NCI-H2107 (cell line): ENCODE measurements at places on chromosomes 12 and 14.
A peak's percentile ranks its signal among the peaks of the same experiment; 100 is the strongest.

DNA sequence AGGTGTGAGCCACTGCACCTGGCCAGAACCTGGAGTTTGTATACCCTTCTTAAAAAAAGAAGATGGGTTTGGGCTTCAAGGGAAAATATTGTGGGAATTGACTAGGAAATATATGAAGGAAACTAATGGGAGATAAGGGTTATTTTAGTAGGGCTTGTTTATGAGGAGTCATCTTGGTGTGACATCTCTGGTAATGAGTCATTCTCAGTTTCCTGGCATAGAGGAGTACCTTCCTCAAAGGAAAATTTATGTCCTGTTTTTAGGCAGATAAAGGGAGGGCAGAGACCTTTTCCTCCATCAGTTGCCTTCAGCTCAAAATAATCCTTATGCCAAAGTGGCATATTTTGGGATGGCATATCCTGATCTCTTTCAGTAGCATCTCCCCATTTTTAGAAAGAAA lies 30.6 kb upstream of the NFKBIA start:
- DNase-seq = no peak

- DNase-seq = no peak
These were observed 13.2 kb upstream of the LGALS3 start for GRCh38 chr14:55115861-55116245.

GRCh38 chr14:37172024-37172869 lies at the start of gene SLC25A21:
Gene SLC25A21 (minus strand): TSS chr14:37172606.
- peak; percentile 84 for DNase-seq

DNA sequence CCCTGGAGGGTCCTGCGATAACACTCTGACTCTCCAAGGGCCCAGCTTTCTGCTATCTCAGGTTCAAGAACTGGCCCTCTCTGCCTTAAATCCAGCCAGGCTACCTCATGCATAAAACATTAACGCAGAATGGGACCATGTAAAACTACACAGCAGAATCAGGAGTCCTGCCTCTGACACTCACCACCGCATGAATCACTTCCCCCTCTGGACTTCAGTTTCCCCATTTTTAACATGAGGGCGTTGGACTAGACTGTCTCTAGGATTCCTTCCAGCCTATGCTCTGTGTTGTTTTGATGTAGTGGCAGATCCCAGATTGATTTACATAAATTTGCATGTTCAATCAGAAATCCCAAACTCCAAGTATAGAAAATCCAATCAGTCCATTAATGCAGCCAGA lies 3.3 kb downstream of the NCKAP5L start:
- DNase-seq = no peak

- DNase-seq = no peak
These were observed 234.0 kb upstream of the HMGA2 start for GRCh38 chr12:65590318-65590717.

DNA sequence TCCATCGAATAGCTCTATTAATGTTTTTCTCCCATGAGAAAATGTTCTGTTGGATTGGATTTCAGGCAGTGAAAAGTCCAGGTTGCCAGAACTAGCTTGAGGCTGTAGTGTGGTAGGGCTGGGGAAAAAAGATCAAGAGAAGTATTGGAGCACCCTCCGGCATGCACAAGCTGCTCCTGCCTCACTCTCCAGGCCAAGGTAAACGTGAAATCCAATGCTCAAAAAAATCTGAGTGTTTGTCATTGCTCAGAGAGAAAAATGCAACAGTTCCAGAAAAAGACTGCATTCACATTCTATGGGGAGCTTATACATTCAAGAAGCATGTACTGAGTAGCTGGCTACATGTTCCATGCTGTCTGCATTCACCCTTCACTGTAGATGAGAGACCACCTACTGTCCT lies 680.9 kb upstream of the TBX3 start:
- no peak for DNase-seq

GRCh38 chr14:60327447-60328331 lies 78.7 kb downstream of the PPM1A start:
- peak; percentile 95 for DNase-seq

DNA sequence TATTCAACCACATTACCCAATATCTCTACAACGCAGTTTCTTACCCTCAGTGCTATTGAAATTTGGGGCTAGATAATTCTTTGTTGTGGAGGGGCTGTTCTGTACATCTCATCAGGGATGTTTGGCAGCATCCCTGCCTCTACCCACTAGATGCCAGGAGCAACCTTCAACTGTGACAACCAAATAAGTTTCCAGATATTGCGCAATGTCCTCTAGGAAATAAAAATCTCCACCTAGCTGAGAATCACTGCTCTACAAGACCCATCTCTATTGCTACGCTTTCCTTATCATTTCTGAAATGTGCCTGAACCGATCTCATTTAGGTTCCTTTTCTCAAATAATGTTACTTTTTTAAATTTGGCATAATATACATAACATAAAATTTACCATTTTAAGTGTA lies 155.2 kb upstream of the G2E3 start:
- no peak for DNase-seq

DNA sequence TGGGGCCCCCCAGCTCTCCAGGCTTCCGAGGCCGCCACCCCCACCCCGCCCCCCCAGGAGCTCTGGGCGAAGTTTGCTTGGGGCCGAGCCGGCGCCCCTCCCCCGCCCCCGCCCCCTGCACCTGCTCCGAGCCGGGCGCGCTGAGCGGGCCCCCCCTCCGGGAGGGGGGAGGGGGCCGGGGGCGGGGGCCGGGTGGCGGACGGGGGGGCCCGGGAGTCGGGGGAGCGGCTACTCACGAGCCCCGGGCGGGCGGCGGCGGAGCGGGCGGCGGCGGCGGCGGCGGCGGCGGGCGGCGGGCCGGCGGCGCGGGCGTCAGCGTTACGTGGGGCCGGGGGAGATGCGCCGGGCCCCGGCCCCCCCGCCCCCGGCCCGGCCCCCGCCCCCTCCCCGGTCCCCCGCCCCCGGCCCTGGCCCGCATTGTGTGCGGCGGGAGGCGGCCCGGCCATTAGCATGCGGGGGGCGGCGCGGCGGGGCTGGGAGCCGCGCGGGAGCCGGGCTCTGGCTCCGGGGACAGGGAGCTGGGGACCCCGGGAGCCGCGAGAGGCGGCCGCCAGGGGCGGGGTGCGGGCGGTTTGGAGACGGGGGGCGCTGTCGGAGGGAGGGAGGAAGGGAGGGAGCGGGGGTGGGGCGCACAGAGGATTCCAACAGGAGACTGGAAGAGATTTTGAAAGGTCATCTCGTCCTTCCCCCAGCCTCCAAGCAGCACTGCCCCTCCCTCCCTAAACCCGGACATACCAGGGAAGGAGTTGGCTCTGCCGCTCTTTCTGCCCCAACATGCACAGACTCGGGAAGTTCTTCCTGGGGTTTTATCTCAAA lies at the start of gene ZNF219:
TSS of gene ZNF219 (minus strand) at position 580 of the 816 bp plus-strand sequence. CDS start 5,064 bp downstream, outside the sequence.
- no peak for DNase-seq

DNA sequence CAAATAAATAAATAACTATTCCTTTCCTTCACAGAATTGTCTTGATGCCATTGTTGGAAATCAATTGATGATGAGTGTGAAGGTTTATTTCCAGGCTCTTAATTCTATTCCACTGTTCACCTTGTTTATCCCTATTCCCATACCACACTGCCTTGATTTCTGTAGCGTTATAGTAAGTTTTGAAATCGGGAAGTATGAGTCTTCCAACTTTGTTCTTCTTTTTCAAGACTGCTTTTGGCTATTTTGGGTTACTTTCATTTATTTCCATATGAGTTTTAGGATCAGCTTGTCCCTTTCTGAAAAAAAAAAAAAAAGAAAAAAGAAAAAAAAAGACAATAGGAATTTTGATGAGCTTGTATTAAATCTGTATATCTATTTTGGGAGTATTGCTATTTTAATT lies 9.3 kb upstream of the CDK2AP1 start:
- DNase-seq = no peak

DNA sequence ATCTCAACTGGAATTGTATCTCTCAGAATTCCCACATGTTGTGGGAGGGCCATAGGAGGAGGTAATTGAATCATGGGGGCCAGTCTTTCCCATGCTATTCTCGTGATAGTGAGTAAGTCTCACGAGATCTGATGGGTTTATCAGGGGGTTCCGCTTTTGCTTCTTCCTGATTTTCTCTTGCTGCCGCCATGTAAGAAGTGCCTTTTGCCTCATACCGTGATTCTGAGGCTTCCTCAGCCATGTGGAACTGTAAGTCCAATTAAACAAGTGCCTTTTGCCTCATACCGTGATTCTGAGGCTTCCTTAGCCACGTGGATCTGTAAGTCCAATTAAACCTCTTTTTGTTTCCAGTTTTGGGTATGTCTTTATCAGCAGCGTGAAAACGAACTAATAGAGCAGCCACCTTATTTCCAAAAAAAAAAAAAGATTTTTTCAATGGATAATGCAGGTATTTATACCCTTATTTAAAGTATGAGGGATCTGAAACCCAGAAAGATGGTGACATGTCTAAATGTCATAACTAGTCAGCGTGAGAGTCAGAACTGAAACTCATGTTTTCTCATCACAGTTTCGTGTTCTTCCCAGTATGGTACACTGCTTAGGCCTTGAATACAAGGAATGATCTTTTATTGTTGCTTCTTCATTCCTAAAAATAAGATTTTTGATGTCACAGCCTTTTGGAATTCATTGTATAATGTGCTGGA lies 89.6 kb downstream of the ERC1 start:
- DNase-seq = no peak

- DNase-seq = peak; percentile 23
These were observed 39.3 kb downstream of the CCDC177 start for GRCh38 chr14:69535230-69535848.

- no peak for DNase-seq
These were observed 51.0 kb upstream of the NCOR2 start for GRCh38 chr12:124618291-124618902.

GRCh38 chr14:37195327-37195726 lies 2.4 kb upstream of the MIPOL1 start:
- no peak for DNase-seq

DNA sequence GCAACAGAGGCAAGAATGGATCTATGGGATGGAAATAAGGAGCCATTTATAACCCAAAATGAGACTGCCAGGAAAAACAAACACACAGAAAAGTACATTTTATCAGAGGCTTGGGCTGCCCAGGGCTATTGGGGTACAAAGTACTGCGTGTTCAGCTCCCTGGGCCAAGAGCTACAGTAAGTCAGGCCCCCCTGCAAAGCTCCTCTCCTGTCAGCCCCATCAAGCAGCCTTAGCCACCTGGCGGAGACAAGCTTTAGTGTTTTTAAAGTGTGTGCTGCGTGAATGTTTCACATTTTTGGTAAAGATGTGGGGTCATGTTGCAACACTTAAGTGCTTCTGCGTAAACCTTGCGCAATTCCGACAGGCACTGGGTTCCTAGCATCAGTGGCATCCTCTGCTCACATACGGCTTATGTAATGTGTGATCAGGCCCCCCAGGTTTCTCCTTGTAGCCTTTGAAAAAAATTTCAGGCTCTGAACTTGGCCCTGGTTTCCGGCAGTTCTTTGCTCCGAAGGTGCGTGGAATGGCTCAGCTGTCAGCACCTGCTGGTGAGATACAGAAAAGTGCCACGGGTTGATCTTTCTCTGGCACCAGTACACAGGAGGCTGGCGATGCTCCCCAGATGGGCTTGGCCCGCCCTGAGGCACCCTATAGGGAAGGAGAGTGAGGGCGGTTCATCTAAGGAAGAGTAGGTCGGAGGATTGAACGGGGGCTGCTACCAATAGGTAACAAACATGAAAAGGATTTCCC lies 198.7 kb upstream of the EEA1 start:
- peak; percentile 65 for DNase-seq

- DNase-seq = no peak
These were observed 43.1 kb upstream of the STRAP start for GRCh38 chr12:15839041-15839440.

DNA sequence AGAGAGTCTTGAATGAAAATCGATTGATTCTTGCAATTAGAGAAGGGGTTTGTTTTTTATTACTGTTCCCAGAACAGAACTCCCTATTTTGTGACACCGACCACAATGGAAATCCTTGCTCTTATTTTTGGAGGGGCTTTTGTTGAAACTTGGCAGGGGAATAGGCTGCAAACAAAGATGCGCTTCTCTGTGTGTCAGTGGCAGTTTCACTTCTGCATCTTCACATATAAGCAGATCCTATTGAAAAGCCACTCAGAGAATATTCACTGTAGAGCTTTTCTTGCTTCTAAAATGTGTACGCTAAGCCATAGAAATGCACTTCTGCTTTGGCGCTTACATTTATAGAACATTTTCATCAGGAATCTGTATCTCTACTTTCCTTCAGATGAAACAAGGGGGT lies 1822.4 kb upstream of the SEL1L start:
- DNase-seq = no peak

DNA sequence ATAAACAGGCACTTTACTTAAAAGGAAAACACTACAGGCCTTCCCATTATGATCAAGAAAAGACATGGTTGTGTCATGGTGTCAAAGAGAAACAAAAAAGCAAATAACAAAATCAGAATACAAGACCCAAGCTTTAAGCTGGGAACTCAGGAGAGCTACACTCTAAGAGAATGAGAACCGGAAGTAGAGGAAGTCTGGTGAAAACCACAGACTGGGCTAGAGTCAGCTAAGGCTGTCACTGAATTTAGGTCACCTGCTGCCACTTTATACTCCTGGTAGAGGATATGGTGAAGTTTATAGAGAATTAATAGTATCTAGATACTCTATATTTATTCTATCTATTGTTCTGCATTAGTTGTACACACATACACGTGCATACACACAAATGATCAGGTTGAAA lies 971.7 kb downstream of the FLRT2 start:
- no peak for DNase-seq

- DNase-seq = no peak
These were observed 226.6 kb upstream of the TMTC1 start for GRCh38 chr12:30010071-30011052.

DNA sequence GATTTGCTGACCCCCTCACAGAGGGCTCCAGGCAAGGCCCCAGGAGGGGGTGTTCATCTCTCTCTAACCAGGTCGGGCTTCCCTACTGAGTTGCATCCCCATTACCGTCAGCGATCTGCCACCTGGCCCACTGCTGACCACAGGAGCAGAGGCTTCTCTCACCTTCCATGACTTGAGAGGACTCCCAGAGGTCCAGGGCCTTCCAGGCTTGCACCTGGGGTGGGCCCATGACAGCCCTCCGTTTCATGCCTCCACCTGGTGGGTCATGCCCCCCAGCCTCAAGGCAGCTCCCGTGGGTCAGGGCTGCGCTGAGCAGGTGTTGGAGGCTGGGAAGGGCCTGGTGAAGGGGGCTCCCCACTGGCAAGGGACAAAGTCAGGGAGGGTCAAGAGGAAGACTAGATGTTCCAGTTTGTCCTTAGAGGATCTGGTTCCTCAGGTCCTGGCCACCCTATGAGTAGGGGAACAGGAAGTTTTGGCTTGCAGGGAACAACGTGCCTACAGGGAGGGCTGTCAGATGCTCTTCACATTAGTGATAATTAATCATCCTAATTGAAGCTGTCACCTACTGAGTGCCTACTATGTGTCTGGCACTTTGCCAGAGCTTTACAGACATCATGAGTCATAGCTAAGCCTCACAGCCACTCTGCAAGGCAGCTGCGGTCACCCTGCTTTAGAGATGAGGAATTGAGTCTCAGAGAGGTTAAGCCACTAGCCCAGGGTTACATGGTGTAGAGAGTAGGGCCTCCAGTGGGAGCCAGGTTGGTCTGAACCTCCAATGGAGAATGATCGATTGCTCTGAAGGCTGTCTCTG lies 13.8 kb downstream of the NFKBIA start:
- DNase-seq = no peak

GRCh38 chr14:68651075-68651474 lies 141.8 kb downstream of the ZFP36L1 start:
- no peak for DNase-seq

GRCh38 chr14:35965400-35965799 lies 139.3 kb downstream of the BRMS1L start:
- no peak for DNase-seq

- no peak for DNase-seq
These were observed 6.9 kb downstream of the FAM186B start for GRCh38 chr12:49598527-49598926.
